Stimulated activated naive B cell treated with anti-CD40 and anti-IgM and Interleukin-4, amounts not matched to agents 10 μg/mL and 1 μg/mL and 100 μg/mL, for 72 hours (primary cell): ENCODE measurements at places on chromosomes 7 and 10.

DNA sequence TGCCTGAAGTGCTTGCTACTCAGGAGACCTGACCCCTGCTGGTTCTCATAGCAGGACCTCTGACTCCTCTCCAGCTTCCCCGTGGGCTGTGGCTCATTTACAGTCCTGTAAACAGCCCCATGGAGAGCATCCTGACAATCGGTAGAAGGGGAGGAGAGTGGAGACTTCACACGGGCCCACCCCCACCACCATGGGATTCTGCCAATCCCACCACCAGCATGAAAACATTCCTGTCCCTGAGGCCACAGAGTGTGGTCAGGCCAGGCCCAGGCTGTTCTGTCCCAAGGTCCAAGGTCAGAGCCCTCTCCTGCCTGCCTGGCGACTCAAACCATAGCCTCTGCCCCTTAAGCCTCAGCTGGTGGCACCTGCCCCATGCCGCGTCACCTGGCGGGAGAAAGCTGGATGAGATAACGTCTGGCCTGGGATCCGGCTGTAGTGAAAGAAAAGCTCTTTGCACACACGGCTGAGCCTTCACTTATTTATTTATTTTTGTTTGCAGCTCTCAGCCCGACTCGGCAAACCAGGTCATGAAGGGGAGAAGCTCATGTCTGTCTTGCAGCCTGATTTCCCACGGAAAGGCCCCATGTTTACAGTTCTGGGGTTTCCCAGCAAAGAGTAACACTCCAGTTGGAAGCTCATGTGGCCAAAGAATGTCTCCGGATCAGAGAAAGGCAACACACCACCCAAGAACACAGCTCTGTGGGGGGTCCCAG is 293.6 kb upstream of the ZMIZ1 start:
- DNase-seq: no peak

GRCh38 chr10:3901370-3901769 is 116.4 kb upstream of the KLF6 start:
- DNase-seq: no peak

DNA sequence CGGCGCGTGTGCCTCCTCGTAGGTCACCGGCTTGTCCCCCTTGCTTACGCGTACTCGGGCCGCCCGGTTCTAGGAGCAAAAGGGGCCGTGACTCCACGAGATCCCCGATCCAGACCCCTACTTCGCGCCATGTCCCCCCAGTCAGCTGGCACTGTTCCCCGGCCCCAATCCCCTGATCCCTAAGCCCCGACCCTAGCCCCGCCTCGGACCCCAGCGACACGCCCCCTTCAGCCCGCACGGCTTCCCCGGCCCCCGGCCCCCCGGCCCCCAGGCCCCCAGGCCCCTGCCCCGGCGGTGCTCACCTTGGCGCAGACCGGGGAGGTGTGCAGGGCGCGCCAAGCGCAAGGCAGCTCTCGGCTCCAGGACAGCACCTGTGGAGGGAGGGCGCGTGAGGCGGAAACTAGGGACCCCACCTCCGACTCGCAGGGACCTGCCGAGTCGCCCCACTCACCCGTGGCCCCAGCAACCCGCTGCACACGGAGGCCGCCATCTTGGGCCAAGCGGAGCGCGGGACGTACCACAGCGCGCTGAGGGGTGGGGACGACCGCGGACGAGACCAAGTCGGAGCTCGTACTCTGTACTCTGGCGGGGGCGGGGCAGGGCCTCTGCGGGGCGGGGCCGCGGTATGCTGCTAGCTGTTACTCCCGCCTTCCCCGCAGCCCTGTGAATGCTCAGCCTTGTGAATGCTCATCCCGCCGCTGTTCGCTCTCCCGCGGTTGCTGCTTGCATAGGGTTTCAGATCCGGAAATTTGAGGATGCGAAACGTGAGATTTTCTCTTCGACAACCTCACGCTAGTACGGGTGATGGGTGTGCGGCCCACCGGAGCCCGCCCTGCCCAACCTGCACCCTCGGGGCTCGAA is at the start of gene MRPS24:
TSS of gene MRPS24 (minus strand) at position 512 of the 861 bp plus-strand sequence. CDS start at position 490, 22 bp downstream.
- DNase-seq: peak; percentile 86

DNA sequence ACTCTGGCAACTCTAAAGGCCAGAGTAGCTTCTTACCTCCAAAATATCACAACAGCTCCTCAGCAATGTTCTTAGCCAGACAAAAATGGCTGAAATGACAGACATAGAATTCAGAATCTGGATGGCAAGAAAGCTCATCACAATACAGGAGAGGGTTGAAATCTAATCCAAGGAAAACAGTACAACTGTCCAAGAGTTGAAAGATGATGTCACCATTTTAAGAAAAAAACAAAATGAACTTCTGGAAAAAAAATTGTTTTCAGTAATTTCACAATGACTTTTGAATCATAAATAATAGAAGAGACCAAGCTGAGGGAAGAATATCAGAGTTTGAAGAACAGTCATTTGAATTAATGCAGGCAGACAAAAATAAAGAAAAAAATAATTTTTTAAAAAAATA is 479.5 kb downstream of the ZWINT start:
- DNase-seq: no peak

DNA sequence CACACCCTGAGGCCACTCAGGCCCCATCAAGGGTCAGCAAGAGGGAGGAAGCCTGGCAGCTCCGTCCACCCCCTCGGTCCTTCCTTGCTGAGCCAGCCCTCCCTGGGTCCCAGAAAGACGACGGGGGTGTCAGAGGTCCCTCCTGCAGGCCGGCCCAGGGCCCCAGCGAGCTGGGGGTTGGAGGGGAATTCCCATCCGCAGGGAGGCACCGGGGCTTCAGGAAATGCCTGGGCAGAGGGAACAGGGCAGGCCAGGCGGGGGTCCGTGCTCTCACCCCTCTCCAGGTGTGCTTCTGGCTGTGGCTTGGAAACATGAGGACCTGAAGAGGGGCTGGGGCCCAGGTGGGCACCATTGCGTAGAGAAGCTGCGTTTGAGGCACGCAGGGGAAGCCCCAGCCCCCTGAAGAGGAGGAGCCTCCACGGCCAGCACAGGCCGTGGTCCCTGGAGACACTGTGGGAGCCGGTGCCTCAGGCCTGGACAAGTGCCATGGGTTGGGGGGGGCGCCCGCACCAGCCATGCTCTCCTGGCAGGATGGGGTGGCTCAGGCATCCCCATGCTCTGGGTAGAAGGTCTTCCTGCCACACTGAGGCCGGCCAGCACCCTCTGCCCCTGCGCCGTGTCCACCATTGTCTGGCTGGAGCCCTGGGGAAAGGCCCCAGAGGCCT is 66.7 kb downstream of the PDGFA start:
- no peak for DNase-seq

DNA sequence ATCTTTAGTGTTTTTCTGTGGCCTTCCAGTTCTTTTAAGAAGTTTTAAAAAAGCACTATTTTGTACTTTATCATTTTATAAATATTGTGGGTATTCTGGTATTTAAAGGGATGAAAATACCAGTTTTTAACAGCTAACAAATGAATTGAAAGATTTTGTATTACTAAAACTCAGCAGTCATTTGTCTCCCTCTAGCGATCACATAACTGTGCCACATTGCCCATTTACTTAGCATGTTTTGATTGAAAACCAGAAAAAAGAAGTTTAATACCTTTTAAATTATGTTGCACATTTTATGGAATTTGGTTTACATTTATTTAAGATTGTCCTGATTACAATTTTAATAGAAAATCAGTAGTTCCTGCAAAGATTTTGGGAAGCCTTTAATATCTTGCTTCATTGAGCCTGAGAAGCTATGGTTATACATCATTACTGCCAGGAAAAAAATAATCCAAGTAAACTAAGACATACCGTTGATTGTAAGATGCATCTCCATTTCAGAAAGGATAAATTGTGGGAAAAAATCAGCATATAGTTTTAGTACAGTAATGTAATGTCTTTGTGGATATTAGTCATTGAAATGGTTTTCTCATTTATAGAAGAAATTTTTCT is 34.9 kb downstream of the TAX1BP1 start:
- DNase-seq: no peak

- no peak for DNase-seq
Measured at GRCh38 chr10:71274901-71275796, 43.9 kb upstream of the SLC29A3 start.

- no peak for DNase-seq
Measured at GRCh38 chr7:91243591-91244301, 20.5 kb upstream of the FZD1 start.

GRCh38 chr7:44374007-44374763 is 48.8 kb upstream of the CAMK2B start:
- no peak for DNase-seq

- DNase-seq: no peak
Measured at GRCh38 chr7:23539494-23539907, 7.7 kb upstream of the TRA2A start.

GRCh38 chr7:47100148-47100816 is 481.6 kb downstream of the TNS3 start:
- DNase-seq: no peak

- no peak for DNase-seq
Measured at GRCh38 chr10:6607182-6607581, 27.1 kb upstream of the PRKCQ start.

DNA sequence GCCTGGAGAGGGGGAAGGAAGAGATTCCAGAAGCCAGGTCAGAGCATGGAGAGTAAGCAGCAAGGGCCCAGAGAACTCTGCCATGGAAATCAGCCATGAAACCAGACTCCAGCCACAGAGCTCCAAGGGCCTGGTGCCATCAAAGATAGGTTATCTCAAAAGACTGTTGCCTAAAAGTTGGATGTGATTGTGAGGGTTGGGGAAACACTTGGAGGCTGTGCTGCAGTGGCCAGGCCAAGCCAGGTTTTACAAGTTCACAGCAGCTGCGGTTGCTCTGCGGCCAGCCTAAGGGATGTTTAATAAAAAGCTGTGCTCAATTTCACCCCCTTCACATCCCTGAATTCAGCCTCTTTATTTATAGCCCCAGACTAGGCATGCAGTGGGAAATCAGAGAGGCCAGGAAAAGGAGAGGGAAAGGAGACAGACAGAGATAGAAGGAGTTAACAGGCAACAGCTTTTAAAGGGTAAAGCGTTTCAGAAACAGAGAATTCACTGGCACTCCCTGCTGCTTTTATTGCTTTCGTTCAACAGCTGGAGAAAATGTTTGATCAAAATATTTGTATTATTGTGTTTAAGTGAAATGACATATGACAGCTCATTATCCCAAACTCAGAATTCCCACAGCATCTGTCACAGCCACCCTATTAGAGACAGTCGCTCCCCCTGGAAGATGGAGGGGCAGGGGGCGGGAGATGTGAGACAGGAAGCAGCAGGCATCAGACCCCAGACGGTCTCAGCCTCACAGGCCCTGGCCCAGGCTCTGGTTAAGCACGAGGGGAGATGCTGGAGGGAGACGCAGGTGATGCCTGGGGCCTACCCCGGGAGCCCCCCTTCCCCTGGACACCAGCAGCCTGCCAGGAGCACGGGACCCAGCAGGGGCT is 140.1 kb downstream of the GLI3 start:
- no peak for DNase-seq

DNA sequence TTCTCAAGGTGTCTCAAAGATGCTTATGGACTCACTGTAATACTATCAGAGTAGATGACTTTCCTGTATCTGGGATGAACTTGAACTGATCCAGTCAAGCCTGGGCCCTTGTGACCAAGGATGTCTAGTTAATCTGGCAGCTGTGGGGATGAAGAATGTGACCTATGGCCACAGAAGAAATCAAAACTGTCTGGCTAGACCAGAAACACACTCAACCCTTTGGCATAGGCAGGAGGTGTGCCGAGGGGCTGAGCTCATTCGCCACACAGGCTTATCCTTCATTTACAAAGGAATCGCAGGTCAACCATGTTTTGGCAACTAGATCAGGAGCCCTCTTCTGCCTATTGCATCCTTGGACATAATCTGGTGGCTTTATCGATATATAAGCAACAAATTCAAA is 110.6 kb downstream of the ATXN7L1 start:
- no peak for DNase-seq

- DNase-seq: no peak
Measured at GRCh38 chr7:49228426-49229098, 304.2 kb downstream of the CDC14C start.

DNA sequence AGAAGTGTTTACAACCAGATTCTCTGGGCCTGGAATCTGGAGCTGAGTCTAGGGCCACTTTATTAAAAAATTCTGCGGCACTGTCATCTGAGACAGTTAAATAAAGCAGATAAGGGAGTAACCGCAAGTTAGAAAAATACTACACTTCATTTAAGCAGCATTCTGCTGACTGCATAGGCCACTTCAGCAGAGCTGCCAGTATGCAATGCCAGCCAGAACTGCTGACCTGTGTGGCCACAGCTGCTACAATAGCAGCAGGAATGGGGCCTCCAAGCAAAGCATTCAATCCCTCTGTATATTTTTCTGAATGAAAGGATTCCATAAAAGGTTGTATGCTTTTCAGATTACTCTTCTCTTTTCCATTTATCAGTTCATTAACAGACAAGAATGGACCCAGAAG is 136.0 kb downstream of the COL28A1 start:
- no peak for DNase-seq

DNA sequence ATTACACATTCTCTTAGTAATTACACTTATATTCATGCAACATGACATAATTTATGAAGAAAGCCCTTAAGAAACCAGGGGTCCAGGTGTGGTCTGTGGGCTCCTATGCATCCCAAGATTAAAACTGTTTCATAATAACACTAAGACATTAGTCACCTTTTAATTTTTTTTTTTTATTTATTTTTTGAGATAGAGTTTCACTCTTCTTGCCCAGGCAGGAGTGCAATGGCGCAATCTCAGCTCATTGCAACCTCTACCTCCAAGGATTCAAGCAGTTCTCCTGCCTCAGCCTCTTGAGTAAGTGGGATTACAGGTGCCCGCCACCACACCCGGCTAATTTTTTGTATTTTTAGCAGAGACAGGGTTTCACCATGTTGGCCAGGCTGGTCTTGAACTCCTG is 12.5 kb downstream of the GDI2 start:
- DNase-seq: no peak

- DNase-seq: no peak
Measured at GRCh38 chr7:27523321-27523720, 139.4 kb downstream of the HIBADH start.

- DNase-seq: no peak
Measured at GRCh38 chr10:95694665-95695064, 938 bp upstream of the TCTN3 start.

DNA sequence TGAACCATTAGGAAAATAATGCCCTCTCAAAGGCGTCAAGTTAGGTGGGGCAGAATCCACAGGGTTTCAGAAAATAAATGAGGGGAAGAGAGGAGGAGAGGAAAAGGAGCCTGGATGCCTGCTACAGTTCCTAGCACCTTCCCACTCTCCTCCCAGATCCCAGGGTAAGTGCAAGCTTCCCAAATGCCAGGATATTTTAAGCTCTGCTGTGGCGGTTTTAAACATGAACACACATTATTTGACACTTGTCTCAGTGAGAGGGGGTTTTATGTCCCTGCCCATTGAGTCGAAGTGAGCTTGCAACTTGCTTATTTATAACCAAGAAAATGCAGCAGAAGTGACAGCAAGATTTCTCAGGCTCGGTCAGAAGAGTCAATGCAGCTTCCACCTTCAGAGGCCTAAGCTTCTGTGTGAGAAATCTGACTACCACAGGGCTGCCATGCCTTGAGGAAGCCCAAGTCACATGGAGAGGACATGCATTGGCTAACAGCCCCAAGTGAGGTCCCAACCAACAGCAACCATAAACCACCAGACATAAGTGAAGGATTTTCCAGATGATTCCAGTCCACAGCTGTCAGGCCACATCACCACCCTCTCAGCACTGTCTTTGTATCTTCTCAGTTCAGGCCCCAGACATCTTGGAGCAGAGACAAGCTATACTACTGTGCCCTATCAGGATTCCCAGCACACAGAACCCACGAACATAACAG is 17.9 kb upstream of the BMPER start:
- DNase-seq: no peak
